Stimulated activated CD4-positive, alpha-beta T cell treated with anti-CD3 and anti-CD28 coated beads, Interleukin-1b, Interleukin-23, amount 100 ng/mL, for 1 hour (primary cell): ENCODE measurements at places on chromosomes 6 and 20.

DNA sequence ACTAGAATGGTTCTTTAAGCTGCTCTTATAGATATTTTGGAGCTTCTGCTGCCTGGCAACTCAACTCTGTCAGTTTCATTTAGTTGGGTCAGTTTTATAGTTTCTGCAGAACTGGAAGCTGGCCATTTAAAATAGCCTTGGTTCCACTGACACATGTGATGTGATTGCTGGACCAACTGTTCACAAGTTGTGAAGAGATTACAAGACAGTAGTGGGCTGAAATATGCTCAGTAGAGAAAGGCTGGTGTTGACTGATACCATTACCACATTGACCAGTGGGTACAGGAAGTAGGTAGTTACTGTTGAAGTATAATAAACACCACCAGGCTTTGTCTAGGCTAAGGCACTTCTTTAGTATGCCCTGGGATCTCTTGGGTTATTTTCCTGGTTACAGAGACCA, 39.0 kb downstream of the BCKDHB start:
- no peak for DNase-seq

DNA sequence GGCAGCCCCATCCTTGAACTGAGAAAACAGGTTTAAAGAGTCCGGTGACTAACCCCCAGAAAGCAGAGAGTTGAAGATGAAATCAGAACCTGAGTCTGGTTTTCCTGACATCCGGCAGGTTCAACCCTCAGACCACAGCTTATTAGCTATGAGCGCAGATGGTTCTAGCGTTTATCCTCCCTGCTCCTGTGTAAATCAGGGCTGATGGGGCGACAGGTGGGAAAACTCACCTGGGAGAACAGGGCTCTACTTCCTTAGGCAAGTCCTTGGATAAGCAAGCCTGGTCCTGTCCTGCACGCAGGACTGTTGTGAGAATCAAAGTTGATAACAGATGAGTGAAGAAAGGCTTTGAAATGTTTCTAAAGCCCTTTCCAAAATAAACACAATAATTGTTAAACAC, 31.4 kb downstream of the GHRH start:
- DNase-seq = no peak

- no peak for DNase-seq
Measured at GRCh38 chr6:32983493-32983848, 15.1 kb downstream of the BRD2 start.

GRCh38 chr6:99416226-99416625, 8.9 kb downstream of the PNISR start:
- no peak for DNase-seq

GRCh38 chr6:143136647-143137046, 76.0 kb downstream of the AIG1 start:
- DNase-seq = no peak

DNA sequence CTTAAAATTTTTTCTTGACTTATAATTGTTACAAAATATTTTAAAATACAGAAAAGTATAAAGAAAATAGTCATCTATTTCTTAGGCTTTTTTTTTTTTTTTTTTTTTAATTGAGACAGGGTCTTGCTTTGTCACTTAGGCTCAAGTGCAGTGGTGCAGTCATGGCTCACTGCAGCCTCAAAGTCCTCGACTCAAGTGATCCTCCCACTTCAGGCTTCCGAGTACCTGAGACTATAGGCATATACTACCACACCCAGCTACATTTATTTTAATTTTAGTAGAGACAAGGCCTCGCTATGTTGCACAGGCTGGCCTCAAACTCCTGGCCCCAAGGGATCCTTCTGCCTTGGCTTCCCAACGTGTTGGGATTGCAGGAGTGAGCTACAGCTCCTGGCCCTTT, 5.3 kb upstream of the ACAT2 start:
- DNase-seq = no peak

- DNase-seq = no peak
Measured at GRCh38 chr20:47438464-47439381, 63.0 kb upstream of the NCOA3 start.

GRCh38 chr6:113172531-113172966, 684.6 kb upstream of the MARCKS start:
- no peak for DNase-seq

GRCh38 chr20:24339210-24339641, 130.2 kb upstream of the SYNDIG1 start:
- no peak for DNase-seq

DNA sequence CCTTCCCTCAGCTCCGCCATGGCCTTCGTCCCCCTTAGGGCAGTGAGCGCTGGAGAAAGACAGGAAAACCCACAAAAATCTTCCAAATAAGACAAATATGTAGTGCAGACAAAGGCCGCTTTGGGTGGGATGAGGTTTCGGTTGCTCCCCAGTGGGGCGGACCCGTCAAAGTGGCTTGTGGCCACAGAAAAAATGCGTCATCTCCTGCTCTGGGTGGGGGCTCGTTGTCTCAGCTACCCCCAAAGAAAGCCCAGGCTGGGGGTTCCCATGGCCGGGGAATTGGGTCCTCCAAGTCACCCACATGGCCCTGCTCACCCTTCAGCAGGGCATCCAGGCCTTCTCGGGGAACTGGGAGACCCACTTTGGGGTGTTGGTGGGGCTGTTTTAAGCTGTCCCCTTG, 21.9 kb upstream of the SCUBE3 start:
- DNase-seq = no peak

DNA sequence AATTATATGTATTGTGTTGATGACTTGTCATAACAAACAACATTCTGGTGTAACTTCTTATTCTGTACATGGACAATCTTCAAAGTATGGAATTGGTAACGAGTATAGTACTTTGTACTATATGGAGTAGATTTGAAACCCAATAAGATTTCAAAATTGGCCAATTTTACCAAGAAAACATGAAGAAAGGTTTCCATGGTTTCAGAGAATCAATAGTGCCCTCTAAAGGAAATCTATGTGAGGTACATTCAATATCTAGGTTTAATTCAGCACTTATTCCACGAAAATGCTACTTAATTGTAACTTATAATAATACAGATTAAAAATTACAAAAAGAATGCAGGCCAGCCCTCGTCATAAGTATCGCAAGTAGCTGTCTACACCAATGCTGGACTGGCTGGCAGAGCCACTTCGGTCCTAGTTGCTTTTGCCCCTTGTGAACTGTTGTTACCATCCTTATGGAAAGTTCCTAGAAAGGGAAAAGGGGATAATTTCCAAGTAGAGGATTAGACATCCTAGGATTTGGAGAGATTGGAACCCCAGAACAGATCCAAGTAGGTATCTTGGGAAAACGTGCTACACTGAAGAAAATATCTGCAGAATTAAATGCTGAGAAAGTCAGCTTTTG, 70.9 kb downstream of the LCA5 start:
- DNase-seq = no peak

DNA sequence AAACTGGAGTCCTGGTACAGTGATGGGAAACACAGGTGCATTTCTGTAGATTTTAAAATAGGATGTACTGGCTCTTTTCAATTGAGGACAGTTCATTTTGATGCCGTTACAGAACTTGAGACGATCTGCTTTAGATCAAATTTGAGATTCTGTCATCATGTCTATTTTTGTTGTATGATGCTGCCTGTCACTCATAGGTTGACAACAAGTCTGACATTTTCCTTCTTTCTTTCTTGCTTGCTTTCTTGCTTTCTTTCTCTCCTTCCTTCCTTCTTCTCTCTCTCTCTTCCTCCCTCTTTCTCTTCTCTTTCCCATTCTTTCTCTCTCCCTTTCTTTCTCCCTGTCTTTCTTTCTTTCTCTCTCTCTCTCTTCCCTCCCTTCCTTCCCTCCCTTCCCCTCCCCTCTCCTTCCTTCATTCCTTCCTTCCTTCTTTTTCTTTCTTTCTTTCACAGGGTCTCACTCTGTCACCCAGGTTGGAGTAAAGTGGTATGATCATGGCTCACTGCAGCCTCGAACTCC, 152.6 kb upstream of the SGK1 start:
- DNase-seq = no peak

DNA sequence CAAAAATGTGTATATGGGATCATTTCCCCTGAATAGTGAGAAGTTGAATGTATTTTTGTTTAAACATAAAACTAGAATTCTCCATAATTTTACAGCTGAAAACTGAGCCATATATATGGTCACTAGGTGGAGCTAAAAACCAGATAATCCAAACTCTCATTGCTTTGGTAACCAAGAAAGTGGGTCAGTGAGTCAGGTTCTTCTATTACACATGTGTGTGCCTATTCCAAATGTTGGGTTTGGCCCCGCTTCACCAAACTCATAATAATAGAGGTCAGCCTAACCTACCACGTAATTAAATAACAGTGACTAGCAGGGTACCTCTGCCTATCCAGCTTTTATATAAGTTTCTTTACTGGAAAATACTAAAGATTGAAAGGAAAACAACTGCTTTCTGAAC, 19.3 kb upstream of the RNGTT start:
- DNase-seq = no peak

- no peak for DNase-seq
Measured at GRCh38 chr6:155782739-155783459, 327.3 kb upstream of the NOX3 start.

- no peak for DNase-seq
Measured at GRCh38 chr6:108902382-108902792, 54.2 kb downstream of the ARMC2 start.

GRCh38 chr6:93721386-93722048, 302.2 kb upstream of the EPHA7 start:
- no peak for DNase-seq

- DNase-seq = no peak
Measured at GRCh38 chr20:20188647-20189046, 136.3 kb downstream of the CFAP61 start.

- no peak for DNase-seq
Measured at GRCh38 chr6:21856844-21857243, 263.3 kb downstream of the SOX4 start.

DNA sequence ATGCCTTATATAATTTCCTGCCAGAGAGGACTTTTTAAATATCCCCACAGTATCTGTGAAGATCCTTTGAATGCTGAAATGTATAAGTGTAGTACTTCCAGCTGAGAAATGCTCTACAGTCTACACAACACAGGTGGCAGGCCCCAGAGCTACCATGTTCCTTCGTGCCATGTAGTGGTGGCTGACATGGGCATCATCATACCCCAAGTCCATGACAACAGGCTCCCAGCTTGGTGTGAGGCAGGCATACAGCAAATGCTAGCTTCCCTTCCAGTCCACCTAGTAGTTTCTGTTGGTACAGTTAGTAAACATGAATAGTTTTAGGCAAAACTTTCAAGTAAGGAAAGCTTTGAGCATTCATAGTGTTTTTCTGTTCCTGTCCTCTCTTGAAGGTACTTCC, 61.2 kb upstream of the EMILIN3 start:
- DNase-seq = no peak

DNA sequence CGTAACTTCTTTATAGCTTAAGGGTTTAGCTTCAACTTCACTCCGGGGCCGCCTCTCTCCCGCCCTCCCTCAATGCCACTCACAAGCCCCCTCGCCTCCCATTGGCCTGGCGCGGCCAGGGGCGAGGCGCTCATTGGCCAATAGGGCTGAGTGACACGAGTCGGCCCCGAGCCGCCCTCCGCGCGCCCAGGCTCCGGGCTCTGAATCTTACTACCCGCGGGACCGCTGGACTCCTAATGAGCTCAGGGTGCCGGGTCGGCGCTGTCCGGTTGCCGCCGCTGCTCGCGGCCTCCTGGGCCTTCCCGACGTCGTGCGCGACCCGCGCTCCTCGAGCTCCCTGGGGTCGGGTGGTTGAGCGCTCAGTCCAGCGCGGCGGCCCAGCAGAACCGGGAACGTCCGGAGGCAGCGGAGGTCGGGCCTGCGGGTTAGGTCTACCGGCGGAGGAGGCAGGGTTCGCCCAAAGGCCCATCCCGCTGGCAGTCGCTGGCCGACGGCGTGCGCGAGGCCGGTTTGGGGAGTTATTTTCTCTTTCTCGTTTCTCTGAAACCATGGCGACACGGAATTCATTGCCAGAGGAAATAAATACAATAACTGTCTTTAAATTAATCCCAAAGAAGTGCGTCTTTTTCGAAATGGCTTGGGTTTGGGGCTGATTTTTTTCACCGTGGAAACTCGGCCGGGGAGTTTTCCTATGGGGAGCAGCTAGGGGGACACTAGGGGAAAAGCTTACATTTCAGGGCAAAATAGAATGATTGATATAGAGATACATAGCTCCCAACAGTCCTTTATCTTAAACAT, at the start of gene SIM1:
Gene SIM1, minus strand, starts transcription at position 19 of the 798 bp plus-strand sequence. CDS start 1,453 bp downstream, outside the sequence.
- no peak for DNase-seq

- no peak for DNase-seq
Measured at GRCh38 chr20:8726460-8726859, 342.4 kb upstream of the PLCB4 start.

- no peak for DNase-seq
Measured at GRCh38 chr6:168988280-168988679, 265.4 kb downstream of the THBS2 start.

GRCh38 chr20:57145089-57145631, 121.3 kb downstream of the BMP7 start:
- no peak for DNase-seq

DNA sequence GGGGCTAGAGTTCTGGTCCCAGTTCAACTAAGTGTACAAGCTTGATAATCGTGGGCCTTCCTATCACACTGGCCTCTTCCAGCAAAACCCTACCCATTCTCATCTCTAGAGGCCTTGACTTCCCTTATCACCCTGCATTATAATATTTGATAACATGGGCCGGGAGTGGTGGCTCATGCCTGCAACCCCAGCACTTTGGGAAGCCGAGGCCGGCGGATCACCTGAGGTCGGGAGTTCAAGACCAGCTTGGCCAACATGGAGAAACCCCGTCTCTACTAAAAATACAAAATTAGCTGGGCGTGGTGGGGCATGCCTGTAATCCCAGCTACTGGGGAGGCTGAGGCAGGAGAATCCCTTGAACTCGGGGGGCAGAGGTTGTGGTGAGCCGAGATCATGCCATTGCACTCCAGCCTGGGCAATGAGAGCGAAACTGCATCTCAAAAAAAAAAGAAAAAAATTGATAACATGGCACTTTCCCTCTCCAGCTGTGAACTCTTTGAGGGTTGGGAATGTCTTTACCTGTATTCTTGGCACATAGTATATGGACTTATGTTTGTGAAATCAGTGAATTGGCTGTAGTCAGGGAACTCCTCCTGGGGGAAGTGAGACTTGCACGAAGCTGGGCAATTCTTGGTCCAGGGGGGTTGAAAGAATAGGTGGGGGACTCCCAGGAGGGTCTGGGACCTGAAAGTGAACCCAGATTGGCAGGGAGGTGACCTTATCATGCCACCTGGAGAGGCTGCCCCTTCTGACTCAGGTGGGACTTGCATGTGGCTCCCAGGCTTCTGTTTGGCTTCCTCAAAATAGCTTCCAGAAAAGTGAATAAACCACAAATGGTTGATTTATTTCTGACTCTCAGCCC, 915 bp upstream of the C6orf47 start:
- no peak for DNase-seq
